Activated CD8-positive, alpha-beta memory T cell treated with anti-CD3 and anti-CD28 coated beads, Interleukin-2, amount 10 ng/mL, durations not matched to agents 7 days and 5 days (primary cell): ENCODE measurements at places on chromosomes 3 and 15. TPM values are rescaled to one million over a fixed set of nuclear protein-coding genes. Genes with fewer than 3 reads are reported as not detected.

DNA sequence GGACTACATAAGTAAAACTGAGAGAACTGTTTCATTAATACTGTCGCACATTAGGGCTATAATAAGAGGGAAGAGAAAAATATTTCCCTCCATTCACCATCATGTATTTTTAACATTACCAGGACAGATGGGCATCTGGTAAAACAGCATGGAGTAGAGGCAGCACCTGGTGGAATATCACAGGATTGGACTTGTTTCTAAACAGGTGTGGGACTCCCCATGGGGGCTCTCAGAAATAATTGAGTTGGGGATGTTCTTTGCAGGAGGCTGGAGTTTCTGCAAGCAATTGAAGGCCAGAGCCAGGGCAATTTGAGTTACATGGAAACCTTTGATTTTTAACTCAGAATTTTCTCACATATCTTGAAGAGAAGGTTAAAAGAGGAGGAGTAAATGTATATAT lies 8.4 kb upstream of the MINDY2 start:
- DNase-seq: no peak
- H3K27me3 ChIP-seq: no peaks in the 10 kb centered on the region
- peaks cover 21% of the 10 kb centered on the region for H3K4me1 ChIP-seq
- H3K36me3 ChIP-seq: peaks cover 6% of the 10 kb centered on the region
- H3K4me3 ChIP-seq: no peak overlapping the region

DNA sequence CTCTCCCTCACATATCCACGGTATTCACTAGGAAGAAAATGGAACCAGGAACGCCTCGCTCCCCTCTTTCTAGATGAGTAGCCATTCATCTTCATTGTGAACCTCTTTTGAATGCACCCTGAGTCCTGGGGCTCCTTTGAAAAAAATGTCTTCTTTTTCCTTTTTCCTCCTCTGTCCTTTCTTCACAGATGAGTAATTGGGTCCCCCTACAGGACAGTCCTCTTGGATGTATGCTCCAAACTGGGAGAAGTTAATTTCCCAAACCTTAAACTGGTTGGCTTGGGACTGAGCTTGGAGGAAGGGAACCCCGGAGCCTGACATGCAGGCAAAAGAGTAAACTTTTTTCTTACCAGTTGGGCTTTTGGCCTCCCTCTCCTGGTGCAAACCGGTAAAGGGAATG lies 108.8 kb downstream of the DPH6 start:
- peaks cover 2% of the 10 kb centered on the region for H3K36me3 ChIP-seq
- DNase-seq: no peak

The SUMF1 gene
- 12.7 TPM for total RNA-seq

DNA sequence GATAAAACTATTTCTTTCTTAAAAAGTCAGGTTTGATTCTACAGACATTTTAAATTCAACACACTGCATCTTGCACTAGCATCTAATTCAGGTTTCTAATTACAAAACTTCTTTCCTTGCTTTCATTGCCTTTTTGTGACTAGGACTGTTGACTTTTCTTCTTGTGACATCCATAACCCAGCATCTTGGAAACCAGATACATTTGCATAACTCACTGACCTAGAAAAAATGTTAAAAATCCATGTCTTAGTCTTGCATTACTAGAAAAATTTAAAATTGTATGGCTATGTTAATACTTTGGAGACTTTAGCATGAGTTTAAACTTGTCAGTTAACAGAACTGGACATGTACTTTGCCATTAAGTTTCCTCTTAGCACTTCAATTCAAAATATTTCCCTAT lies 72.7 kb downstream of the DTWD1 start:
- no peak overlapping the region for H3K4me3 ChIP-seq
- no peaks in the 10 kb centered on the region for H3K4me1 ChIP-seq
- H3K27me3 ChIP-seq: peaks cover 32% of the 10 kb centered on the region
- no peaks in the 10 kb centered on the region for H3K36me3 ChIP-seq

The RAB6B gene
- total RNA-seq: 1.0 TPM

DNA sequence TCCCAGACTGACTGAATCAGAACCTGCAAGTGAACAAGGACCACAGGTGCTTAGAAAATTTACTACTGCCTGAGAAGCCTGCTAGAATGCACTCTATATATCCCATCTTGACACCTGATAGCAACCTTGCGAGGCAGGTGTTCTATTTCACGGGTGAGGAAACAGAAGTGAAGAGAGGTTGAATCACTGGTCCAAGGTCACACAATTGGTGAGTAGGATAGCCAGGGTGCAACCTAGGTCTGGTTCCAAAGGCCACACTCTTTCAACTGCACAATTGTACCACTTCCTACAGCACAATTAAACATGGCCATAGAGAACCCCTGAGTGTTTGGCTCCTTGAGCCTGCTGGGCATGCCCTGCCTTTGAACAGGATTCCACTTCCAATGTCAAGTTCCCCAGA lies 87.0 kb downstream of the RAB11A start:
- H3K4me3 ChIP-seq: no peak overlapping the region
- DNase-seq: no peak
- H3K27me3 ChIP-seq: peaks cover 27% of the 10 kb centered on the region
- H3K36me3 ChIP-seq: no peaks in the 10 kb centered on the region
- no peak overlapping the region for H3K27ac ChIP-seq
- no peaks in the 10 kb centered on the region for H3K4me1 ChIP-seq

GRCh38 chr3:27630885-27631284 lies 91.2 kb downstream of the EOMES start:
- H3K36me3 ChIP-seq: no peaks in the 10 kb centered on the region
- no peak for DNase-seq
- no peaks in the 10 kb centered on the region for H3K27me3 ChIP-seq
- H3K4me1 ChIP-seq: peaks cover 61% of the 10 kb centered on the region

- no peak overlapping the region for H3K27ac ChIP-seq
- H3K4me3 ChIP-seq: no peak overlapping the region
- H3K27me3 ChIP-seq: peaks cover 20% of the 10 kb centered on the region
- no peak for DNase-seq
Observed at GRCh38 chr3:100972867-100973266, 20.4 kb downstream of the ABI3BP start.

The LINGO1 gene
- total RNA-seq: not detected

GRCh38 chr15:64678126-64678819 lies 97.1 kb downstream of the RBPMS2 start:
- H3K36me3 ChIP-seq: peaks cover 17% of the 10 kb centered on the region
- H3K4me1 ChIP-seq: no peaks in the 10 kb centered on the region
- H3K27ac ChIP-seq: peak overlapping the region; percentile 17
- no peak overlapping the region for H3K4me3 ChIP-seq
- DNase-seq: no peak
- H3K27me3 ChIP-seq: no peaks in the 10 kb centered on the region

- no peak overlapping the region for H3K4me3 ChIP-seq
- H3K36me3 ChIP-seq: no peaks in the 10 kb centered on the region
- peaks cover 3% of the 10 kb centered on the region for H3K4me1 ChIP-seq
- DNase-seq: no peak
- no peaks in the 10 kb centered on the region for H3K27me3 ChIP-seq
- no peak overlapping the region for H3K27ac ChIP-seq
Observed at GRCh38 chr3:52069855-52070254, 13.5 kb upstream of the DUSP7 start.

- DNase-seq: no peak
- peaks cover 28% of the 10 kb centered on the region for H3K36me3 ChIP-seq
- no peaks in the 10 kb centered on the region for H3K27me3 ChIP-seq
- peak overlapping the region; percentile 90 for H3K4me3 ChIP-seq
Observed at GRCh38 chr3:48685293-48685602, 467 bp downstream of the NCKIPSD start.

DNA sequence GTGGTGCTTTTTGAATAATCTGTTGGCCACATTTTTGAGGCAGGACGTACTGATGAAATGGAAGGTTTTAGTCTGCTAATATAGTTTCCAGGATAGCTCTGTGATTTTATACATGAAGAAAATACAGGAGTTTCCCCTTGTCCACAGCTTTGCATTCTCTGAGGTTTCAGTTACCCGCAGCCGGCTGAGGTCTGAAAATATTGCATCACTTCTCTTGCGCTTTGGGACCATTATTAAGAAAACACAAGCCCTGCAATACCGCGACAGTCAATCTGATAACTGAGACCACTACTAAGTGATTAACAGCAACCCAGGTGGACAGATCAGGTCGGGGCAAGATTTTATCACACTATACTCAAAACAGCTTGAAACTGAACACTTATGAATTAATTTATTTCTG lies 33.0 kb downstream of the BLM start:
- DNase-seq: peak; percentile 57
- peaks cover 39% of the 10 kb centered on the region for H3K4me1 ChIP-seq
- H3K4me3 ChIP-seq: peak overlapping the region; percentile 37

DNA sequence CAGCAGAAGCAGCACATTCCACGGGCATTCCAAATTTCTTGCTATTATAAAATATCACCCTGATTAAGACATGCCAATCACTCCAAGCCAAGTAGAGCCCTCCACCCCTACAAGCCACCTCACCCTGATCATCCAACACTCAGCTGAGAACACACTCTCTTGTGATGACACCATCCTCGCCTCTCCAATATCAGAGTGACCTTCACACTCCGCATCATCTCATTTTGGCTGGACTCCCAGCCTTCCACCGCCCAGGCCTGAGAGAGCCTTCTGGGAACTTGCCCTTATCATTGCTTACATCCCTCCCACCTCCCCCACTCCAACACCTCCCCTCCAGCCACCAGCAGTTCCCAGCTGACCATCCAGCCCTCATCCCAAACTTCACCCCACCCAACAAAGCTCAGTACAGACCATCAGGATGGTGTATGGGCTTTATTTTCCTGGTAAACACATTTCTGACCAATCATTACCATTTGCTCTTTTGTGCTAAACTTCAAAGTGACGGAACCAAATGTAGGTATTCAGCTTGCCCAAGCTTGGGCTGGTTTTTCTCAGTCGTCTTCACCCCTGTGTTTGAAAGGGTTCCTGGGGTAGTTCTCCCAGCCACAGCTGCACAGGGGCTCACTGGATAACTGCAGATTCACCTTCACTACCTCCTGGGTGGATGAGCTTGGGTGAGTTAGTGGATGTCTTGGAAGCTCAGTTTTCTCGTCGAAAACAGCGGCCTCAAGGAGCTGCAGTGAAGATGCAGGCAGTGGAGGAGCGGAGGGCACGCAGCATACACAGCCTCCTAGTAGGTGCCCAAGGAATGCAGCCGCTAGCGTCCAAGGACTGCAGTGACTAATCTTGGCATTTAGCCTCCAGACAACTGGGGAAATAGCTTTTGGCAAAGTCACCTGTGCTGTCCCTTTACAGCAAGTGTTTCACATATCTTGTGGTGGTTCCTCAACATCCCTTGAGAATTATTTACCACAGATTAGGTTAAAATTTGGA lies 115.1 kb downstream of the LIPC start:
- H3K27me3 ChIP-seq: no peaks in the 10 kb centered on the region
- peak overlapping the region; percentile 94 for H3K27ac ChIP-seq
- no peak for DNase-seq
- no peak overlapping the region for H3K4me3 ChIP-seq

GRCh38 chr3:32646761-32647160 lies 38.2 kb upstream of the CNOT10 start:
- H3K27ac ChIP-seq: no peak overlapping the region
- no peak for DNase-seq
- H3K4me3 ChIP-seq: no peak overlapping the region
- H3K4me1 ChIP-seq: no peaks in the 10 kb centered on the region
- H3K27me3 ChIP-seq: peaks cover 21% of the 10 kb centered on the region

GRCh38 chr15:63911160-63911559 lies 77.4 kb upstream of the HERC1 start:
- no peaks in the 10 kb centered on the region for H3K27me3 ChIP-seq
- no peak overlapping the region for H3K4me3 ChIP-seq
- DNase-seq: no peak
- H3K4me1 ChIP-seq: peaks cover 10% of the 10 kb centered on the region

DNA sequence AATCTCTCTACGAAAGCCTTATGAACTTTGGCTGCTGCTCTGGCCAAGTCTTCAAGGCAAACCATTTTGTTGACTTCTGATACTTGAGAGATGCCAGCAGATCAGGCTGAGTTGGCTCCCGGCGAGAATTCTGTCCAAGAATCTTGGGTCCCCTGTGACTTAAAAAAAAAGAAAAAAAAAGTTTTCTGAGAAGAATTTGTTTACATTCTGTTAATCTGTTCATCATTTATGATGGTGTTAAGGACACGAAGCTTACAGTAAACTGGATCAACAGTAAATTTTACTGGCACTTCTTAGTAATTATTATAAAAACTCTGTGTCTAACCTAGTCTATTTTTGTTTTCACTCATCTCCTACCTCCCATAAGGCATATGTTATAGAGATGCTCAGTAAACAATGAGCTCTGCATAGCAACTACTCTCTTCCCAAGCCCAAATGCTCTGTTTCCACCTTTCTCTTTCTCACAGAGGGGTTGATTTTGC lies 320.9 kb upstream of the RASGRP1 start:
- H3K27ac ChIP-seq: no peak overlapping the region
- H3K4me3 ChIP-seq: no peak overlapping the region
- DNase-seq: no peak
- H3K27me3 ChIP-seq: peaks cover 21% of the 10 kb centered on the region

The SNRK gene
- total RNA-seq: 57.2 TPM

DNA sequence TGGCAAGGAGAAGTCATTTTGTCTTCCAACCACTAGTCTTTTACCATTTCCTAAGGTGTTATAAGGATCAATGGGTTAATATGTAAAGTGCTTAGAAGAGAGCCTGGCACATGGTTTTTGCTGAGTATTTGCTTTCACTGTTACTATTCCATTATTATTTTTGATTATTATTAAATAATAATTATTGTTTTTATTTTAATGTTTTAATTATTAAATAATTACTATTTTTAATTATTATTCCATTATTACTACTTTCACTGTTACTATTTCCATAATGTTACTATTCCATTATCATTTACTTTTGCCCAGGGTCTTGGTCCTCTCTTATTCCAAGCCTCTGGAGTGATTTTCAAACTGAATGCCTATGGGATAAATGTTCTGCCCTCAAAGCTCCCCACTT lies 48.5 kb downstream of the FSTL1 start:
- no peak overlapping the region for H3K27ac ChIP-seq
- no peaks in the 10 kb centered on the region for H3K36me3 ChIP-seq
- no peak overlapping the region for H3K4me3 ChIP-seq
- DNase-seq: no peak
- H3K27me3 ChIP-seq: no peaks in the 10 kb centered on the region

DNA sequence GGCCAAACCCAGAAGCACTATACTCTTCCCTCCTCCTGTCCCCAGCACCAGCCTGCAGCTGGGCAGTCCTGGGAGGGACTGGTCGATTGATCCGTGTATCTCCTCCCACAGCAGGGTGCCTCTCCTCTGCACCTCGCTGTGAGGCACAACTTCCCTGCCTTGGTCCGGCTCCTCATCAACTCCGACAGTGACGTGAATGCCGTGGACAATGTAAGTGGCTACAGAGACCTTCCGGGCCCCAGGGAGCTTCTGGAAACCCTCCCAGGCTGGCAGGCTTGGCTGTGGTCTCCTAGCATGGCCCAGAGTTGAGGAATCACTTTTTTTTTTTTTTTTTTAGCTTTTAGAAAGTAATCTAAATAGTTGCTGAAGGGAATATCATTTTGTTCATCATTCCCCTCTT lies 30.7 kb downstream of the ANKDD1A start:
- H3K4me3 ChIP-seq: no peak overlapping the region
- no peak for DNase-seq
- H3K4me1 ChIP-seq: peaks cover 8% of the 10 kb centered on the region
- no peaks in the 10 kb centered on the region for H3K27me3 ChIP-seq
- peaks cover 2% of the 10 kb centered on the region for H3K36me3 ChIP-seq
